Activated naive CD4-positive, alpha-beta T cell (primary cell): ENCODE measurements at places on chromosomes 1 and 21.

- DNase-seq = no peak
Observed at GRCh38 chr1:200081151-200081968, 53.9 kb downstream of the NR5A2 start.

DNA sequence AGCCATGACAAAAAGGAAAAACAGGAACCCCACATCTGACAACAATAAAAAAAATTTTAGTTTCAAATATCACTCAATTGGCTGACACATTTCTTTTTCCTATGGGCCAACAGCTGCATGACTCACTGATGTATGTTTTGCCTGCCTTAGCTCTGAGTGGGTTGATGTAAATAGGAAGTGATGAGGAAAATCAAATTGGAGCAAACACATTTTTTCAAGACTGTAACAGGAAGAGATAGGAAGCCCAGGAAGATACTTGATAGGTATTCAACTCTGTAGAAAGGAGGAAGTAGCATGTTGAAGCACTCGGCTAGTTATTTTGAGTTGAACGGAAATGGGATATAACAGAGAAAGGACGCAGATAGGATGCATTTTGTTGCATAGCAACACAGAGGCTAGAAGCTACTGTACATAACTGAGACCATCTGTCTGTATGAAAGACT, 168.0 kb upstream of the NR5A2 start:
- no peak for DNase-seq

DNA sequence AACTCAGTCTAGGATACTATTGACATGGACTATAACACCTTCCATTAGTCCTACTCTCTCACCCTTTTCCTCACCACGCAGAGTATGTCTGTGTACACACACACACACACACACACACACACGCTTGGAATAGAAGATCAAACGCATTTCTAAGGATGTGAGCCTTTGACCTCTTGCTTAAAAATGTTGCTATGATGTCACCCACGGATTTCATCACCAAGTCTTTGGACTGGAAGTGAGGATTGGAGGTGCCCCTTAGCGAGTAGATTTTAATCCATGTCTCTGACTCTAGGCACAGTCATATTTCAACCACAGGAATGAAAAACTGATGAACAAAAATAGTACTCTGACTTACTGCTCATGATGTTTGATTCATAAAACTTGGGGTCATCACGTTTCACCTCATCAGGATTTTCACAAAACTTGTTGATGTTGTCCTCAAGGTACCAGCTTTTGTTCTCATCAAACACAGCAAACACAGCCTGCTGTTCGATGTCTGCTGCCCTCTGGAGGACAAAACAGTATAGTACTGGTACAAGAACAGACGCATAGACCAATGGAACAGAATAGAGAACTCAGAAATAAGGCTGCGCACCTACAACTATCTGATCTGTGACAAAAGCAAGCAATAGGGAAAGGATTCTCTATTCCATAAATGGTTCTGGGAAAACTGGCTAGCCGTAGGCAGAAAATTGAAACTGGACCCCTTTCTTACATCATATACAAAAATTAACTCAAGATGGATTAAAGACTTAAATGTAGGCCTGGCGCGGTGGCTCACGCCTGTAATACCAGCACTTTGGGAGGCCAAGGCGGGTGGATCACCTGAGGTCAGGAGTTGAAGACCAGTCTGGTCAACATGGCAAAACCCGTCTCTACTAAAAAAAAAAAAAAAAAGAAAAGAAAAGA, 39.9 kb downstream of the F5 start:
- no peak for DNase-seq

DNA sequence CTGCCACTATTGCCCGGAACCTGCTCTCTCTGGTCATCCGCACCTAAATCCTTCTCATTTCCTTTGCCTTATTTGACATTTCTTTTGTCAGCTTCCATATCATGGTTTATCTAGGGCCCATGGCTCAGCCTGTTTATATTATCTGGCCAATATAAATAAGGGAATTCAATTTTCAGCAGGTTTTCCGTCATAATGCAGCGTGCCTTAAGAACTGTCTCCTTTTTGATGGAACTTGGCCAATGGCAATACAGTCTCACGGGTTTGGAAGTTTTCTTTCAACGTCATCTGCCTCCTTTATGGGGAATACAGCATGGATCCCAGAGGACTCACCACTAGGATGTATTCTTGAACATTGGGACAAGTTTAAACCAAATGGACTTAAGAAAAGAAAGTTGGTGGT, 77.8 kb upstream of the KIAA0040 start:
- DNase-seq = no peak

DNA sequence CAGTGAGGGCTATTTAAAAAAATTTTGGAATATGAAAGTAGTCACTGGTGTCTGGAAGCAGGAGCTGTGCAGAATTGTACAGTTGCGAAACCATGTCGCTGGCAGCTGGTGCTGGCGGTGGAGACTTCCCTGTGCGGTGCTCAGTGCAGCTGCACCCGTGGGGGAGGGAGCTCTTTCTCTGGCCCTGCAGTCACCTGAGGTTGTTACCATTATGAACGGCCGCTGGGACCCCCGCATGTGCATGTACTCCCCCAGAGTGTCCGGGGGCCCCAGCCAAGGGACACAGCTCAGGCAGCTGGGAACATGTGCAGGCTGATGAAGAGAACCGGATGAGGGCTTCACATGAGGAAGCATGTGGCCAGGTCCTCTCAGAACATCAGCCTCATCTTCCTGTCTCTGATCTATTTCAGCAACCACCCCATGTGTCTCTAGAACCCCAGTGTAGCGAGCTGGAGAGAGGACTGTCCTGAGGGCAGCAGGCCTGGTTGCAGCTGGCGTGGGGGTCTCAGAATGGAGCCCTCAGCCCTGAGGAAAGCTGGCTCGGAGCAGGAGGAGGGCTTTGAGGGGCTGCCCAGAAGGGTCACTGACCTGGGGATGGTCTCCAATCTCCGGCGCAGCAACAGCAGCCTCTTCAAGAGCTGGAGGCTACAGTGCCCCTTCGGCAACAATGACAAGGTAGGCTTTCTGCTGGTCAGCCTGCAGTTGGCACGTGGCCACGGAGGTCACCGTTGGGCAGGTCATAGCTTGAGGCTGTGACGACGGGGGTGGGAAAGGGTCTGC, at the start of gene TRPM2:
TSS of gene TRPM2 (plus strand) at position 431 of the 780 bp plus-strand sequence. CDS start at position 511, 80 bp downstream.
- no peak for DNase-seq

DNA sequence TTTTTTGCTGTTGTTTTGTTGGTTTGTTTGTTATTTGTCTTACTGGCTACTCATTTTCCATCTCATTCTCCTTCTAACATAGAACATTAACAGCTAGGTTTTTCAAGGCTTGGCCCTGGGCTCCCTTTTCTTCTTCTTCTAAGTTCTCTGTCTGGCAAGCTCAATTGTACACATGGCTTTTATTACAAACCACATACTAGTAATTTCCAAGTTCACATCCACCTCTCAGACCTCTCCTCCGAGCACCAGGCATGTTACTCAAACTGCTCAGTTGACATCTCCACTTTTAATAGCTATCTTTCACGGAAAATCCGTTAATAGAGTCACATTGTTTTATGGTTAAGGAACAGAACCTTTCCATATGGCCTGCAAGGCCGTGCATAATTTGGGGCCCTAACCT, 736.9 kb upstream of the ADAMTS5 start:
- no peak for DNase-seq

- DNase-seq = no peak
Observed at GRCh38 chr21:25934771-25935224, 200.0 kb downstream of the GABPA start.

- DNase-seq = no peak
Observed at GRCh38 chr1:221171768-221172167, 292.5 kb downstream of the HLX start.

GRCh38 chr1:152855661-152856060, 4.1 kb upstream of the LCE7A start:
- DNase-seq = no peak

DNA sequence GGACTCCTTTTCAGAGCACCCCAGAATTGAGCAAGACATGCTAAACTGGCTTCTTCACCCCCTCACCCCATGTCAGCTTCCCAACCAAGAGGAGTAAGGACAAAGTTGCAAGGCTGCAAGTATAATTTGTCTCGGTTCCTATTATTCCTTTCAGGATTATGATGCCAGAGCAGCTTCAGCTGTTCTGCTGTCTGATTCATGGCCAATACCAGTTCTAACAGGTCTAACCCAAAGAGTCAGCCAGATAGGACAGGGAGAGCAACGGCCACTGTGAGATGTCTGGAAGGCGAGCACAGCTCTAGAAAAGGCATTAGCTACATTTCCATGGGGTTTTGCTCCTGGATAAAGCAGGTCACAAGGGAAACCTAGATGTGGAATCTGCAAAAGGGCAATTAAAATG, 53.3 kb upstream of the HOOK1 start:
- DNase-seq = no peak

- DNase-seq = no peak
Observed at GRCh38 chr1:109239409-109240068, 9.8 kb upstream of the CELSR2 start.

DNA sequence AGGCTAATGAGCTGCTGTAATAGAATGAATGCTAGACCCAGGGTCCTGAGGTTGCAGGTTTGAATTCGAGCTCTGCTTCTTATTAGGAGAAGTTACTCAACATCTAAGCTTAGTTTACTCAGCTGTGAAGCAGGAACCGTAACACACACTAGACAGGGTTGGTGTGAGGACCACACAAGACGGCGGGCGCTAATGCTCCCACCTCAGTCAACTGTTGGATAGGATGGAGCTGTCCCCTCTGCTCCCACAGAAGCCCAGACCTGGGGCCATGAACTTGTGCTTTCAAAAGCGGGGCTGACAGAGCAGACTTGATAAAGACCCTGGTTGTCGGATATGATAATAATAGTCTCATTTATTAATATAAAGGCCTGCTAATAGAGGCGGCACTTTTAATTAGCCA, 98.4 kb upstream of the CD34 start:
- DNase-seq = no peak

DNA sequence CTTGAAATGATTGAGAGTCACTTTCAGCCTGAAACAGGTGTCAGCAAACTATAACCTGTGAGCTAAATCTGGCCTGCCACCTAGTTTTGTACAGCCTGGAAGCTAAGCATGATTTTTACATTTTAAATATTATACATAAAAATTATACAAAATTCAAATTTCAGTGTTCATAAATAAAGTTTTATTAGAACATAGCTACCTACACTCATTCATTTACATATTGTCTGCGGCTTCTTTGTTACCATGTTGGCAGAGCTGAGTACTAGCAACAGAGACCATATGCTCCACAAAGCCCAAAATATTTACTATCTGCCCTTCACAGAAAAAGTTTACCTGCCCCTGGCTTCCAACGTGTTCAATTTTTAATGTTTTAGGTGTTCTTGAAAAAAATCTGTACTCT, 8.0 kb upstream of the C1orf162 start:
- DNase-seq = no peak

DNA sequence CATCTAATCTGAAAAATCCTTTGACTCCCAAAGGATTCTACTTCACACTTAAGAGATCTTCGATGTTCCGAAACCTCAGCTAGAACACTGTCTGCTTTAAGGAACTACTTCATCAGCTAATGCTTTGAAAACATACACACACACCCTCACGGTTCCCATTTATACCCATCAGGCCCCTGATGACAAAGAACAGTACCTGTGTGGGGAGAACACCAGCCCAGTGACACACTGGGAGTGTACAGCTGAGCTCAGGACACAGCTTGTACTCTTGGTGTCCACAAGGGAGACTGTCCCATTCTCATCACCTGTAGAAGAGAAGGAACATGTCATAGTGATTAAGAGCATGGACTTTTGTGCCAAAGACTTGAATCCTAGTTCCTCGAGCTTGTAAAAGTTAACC, 6.6 kb downstream of the WDR77 start:
- no peak for DNase-seq

GRCh38 chr1:162003061-162003829, 20.4 kb downstream of the OLFML2B start:
- no peak for DNase-seq

DNA sequence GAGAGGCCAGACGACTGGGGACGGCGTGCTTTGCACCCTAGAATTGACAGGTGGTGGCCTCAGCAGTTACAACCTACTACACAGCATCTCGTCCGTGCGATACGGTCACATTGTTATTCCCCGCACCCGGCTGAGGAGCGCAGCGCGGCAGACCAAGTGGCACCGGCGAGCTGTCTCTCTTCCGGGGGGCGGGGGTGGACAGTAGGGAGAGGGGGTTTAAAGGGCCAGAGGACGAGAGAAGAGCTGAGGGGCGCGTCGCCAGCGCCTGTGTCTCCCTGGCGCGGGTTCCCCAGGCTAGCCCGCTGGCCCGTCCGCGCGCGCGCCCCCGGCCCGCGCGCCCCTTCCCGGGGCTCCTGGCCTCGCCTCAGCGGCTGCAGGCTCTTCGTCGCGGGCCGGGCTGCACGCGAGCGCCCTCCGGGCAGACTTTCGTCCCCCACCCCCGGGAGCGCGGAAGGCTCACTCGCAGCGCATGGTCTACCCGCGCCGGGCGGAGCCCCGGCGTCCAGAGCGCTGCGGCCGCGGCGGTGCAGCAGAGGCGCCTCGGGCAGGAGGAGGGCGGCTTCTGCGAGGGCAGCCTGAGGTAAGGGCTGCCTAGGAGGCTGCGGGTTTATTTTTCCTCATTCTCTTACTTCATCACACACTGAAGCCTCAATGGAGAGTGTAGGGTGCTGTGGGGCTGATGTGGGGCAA, at the start of gene PDE4B:
TSS of gene PDE4B (plus strand) at position 227 of the 690 bp plus-strand sequence.
- DNase-seq = no peak

DNA sequence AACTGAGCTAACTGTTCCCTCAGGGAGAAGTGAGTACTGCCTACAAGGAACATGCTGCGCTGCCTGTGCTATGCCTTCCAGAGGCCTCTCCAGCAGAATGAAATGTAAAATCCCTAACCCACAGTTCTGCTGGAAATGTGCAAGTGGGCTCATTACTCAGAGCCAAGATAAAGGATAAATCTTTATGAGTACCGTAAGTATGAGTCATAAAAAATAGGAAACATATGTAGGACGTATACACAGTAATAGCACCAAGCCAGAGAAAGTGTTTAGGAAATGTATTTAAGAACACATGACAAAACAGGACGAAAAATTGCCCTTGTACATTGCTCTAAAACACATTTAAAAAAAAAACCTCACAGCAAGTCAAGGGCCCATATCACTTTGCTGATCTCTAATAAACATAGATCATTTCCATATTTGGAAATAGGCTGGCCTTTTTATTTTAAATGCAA, 104.6 kb downstream of the TGFBR3 start:
- DNase-seq = no peak

- DNase-seq = no peak
Observed at GRCh38 chr1:50123071-50123470, 14.4 kb downstream of the ELAVL4 start.

- no peak for DNase-seq
Observed at GRCh38 chr1:17586172-17586964, 46.9 kb downstream of the ARHGEF10L start.

DNA sequence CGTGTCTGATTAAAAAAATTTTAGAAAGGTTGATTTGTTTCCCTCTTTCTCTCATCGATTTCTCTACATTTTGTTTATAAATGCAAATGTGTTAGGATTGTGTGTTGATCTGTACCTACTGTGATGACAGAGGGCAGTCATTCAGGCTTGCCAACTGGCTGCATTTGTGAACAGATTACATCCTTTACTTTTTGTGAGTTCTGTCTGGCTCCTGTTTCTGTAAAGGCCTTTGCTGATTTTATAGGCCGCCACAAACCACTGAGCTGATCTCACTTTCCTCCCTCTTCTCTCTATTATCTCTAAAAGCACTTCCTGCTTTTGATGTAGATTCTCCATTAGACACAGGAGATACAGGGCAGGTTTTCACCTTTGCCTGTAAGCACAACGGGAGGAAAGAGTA, 106.8 kb downstream of the ESRRG start:
- DNase-seq = no peak

GRCh38 chr21:45075596-45076244, 1.3 kb downstream of the ADARB1 start:
- DNase-seq = no peak
